ENCODE measurements at places on chromosomes 7 and 10.

GRCh38 chr10:14450041-14450491 is 119.3 kb upstream of the FRMD4A start:
- no peak for DNase-seq

GRCh38 chr10:18230794-18231193 is 90.6 kb downstream of the CACNB2 start:
- no peak for DNase-seq

GRCh38 chr10:97243836-97244235 is 48.6 kb downstream of the ARHGAP19 start:
- no peak for DNase-seq

- DNase-seq: no peak
These were observed 14.1 kb downstream of the CHN2 start for GRCh38 chr7:29208410-29209250.

GRCh38 chr7:105673367-105674084 is 92.2 kb upstream of the EFCAB10 start:
- DNase-seq: no peak
